Anterior cingulate cortex (tissue), 58 donors: ENCODE measurements at places on chromosomes 16 and 17.
A peak's percentile ranks its signal among the peaks of the same experiment; 100 is the strongest.

DNA sequence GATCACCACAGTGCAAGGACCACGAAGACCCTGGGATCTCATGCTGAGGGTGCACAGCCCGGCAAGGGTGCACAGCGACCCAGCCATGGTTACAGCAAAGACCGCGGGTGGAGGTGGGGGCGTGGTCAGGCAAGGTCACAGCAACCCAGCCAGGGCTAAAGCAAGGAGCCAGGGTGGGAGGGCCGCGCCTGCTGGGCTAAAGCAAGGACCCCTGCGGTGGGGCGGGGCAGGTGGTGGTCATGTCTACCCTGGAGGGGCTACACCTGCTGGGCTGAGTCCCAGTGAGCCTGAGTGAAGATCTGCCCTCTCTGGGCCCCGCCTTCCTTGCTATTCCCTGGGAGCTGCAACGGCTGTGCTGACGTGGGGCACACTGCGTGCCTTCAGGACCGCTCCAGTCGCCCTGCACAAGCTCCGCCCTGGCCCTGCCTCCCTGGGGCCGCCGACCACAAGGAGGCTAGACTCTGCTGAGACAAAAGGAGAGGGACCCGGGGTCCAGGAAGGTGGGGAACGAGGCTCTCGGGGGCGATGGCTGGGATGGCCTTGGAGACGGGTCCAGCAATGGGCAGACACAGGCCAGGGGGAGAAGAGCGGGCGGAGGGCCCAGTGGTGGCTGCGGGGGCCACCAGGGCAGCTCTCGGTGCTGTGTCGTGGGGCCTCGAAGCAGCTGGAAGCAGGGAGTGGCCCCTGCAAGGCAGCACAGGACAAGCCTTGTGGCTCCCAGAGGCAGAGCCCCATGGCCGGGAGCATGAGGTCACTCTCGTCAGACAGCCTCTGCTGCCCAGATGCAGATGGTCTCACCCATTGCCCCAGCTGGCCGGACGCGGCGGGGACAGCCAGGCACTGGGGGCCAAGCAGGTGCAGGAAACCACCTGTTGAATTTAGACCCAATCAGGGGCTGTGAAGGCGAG is 52.8 kb downstream of the CBFA2T3 start:
- DNase-seq, result no peak

DNA sequence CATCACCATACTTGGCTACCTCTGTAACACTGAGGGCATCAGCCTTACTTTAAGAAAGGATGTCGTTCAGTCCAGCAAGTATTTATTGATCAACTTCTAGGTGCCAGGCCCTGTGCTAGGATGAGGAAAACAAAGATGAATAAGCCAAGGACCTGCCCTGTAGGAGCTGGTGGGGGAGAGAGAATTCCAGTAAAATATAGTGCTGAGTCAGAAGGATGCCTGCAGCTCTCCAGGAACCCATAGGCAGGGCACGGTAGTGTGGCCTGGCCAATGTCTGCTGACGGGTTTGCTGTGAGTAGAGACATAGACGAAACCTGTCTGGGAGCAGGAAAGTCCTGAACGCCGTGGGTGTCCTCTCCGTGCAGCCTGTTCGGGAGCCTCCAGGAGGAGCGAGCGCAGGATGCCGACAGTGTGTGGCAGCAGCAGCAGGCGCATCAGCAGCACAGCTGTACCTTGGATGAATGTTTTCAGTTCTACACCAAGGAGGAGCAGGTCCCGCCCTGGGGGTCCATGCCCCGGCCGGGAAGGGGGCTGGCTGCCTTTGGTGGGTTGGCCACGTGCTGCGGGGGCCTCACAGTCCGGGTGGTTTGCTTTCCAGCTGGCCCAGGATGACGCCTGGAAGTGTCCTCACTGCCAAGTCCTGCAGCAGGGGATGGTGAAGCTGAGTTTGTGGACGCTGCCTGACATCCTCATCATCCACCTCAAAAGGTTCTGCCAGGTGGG is 55.6 kb downstream of the USP43 start:
- no peak for DNase-seq

DNA sequence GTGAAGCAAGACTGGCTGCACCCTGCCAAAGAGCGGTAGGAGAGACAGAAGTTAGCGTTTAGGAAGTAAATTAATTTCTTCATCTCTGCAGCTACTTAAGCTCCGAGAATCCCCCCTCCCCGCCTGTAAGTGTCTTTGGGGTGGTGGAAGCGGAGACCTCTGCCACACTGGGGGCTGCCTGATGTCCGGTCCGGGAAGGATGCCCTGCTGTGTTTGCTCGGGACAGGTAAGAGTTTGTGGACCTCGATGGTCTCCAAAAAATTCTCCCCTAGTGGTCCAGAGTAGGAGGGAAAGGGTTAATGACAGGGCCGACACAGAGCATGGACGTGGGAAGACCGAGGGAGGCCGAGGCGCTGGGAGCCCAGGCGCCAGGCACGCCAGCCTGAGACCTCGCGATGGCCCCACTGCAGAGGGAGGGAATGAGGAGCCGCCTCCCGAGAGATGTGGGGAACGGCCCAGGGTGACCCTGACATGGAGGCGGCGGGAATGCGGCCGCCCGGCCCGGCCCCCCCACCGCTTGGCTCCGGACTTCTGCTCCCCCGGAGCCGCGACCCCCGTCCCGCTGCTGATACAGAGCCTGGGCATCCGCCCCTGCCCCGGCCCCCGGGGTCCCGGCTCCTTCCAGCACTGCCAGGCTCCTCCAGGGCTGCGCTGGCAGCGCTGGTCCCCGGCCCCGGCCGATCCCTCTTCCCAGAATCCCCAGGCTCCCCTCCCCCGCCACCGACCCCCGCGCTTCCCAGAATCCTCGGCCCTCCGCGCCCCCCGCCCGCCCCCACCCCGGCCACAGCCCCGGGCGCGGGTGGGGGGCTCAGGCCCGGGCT is 680 bp downstream of the ZNF629 start:
- no peak for DNase-seq

- DNase-seq, result no peak
Observed at GRCh38 chr16:5478036-5478435, 380.4 kb upstream of the EEF2KMT start.

DNA sequence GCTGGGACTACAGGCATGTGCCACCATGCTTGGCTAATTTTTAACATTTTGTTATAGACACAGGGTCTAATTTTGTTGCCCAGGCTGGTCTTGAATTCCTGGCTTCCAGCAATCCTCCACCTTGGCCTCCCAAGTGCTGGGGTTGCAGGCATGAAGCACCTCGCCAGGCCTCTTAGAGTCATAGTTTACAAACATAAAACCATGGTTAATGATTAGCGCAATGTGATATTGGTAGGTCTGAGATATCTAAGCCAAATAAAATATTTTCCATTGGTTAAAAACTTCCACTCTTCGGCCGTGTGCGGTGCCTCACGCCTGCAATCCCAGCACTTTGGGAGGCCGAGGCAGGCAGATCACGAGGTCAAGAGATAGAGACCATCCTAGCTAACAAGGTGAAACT is 16.6 kb downstream of the TXNDC11 start:
- no peak for DNase-seq

DNA sequence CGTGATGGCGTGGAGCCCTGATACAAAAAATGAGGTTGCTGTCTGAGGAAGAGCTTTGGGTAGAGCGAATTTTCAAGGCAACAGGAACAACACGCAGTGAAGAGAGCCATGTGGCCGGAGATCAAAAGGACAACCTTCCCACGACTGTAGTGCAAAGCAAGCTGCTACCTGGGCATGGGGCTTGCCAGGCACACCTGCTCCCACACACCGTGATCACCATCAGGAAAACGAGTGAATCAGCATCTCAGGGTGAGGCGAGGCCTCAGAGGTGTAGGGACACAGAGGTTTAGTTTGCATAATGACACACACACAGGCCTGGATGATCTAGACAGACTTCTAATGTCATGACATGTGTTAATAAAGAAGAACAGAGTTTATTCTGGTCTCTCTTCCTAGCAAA is 65.7 kb downstream of the PARN start:
- no peak for DNase-seq

- no peak for DNase-seq
Observed at GRCh38 chr17:73411313-73411747, 99.5 kb upstream of the CDC42EP4 start.

GRCh38 chr17:16439303-16439791 is 24.0 kb downstream of the TRPV2 start:
- DNase-seq, result no peak

DNA sequence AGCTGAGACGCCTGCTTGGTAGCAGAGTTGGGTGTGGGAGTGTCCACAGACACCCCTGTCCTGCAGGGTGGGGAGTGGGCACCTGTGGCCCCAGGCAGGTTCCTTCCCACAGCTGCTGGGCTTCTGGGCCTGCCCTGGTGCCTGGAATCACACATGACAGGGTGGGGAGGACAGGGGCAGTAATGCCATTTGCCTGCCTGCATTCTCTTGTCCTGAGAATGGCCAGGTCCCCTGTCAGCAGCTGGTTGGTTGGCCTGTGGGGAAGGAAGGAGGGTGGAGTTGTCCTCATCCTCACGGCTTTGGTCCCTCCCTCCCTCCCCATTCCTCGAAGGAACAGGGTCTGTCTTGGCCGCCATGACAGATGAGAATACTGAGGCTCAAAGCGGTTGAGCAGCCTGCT is 5.2 kb downstream of the PRSS53 start:
- DNase-seq, result no peak

GRCh38 chr16:89261691-89262563 is 44.4 kb downstream of the ZNF778 start:
- peak; percentile 6 for DNase-seq

- DNase-seq, result no peak
Observed at GRCh38 chr17:66582373-66583111, 252.4 kb upstream of the CACNG5 start.

DNA sequence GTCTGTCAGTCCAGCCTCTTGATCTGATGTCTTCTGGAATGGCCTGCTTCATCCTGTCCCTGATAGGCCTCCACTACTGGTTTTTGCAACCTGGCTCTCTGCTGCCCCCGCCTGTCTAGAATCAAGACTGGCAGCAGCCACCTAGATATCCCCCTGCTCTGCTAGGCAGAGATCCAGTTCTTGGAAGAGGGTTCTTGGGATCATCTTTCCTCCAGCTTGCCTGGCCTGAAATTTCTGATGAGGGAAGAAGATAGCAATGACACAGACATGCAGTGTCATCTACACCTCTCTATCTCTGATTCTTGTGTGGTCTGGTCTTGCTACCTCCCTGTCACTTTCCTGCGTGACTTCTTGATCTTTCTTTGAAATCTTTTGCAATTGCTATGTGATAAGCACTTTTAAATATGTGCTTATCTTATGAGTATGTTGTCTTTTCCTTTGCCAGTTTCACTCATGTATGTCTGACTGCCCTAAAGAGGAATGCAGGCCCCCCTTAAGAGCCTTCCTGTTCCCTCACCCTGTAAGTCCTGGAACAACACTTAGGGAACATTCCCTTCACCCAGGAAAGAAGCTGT is 20.3 kb upstream of the NFATC3 start:
- DNase-seq, result peak; percentile 12

- DNase-seq, result no peak
Observed at GRCh38 chr16:81863630-81864352, 84.7 kb downstream of the PLCG2 start.

DNA sequence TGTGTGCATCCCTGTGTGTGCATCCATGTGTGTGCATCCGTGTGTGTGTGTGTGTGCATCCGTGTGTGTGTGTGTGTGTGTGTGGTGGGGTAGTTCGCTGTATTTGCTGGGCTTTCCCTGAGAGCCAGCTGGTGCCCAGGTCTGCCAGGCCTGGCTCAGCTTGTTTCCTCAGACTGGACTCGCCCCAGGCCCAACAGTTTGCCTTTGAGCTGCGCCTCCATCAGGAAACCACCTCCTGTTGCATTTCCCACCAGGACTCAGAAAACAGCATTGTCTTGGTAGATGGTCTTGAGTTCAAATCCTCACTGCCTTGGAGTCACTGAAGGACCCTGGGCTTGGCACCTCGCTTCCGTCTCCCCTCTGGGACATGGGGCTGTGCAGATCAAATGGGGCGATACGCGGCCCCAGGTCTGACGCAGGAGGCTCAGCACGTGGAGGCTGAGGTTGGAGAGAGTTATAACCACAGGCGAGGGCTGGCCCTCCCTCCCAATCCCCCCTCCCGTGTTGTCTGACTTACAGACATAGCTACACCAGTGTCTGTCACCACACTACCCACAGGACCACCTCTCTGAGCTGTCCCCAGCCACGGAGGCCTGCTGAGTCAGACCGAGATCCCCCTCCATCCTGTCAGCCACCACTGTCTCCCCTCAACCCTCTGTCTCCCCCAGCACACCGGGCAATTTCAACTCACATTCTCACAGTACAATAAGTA is 4.7 kb downstream of the ITGAE start:
- DNase-seq, result no peak

DNA sequence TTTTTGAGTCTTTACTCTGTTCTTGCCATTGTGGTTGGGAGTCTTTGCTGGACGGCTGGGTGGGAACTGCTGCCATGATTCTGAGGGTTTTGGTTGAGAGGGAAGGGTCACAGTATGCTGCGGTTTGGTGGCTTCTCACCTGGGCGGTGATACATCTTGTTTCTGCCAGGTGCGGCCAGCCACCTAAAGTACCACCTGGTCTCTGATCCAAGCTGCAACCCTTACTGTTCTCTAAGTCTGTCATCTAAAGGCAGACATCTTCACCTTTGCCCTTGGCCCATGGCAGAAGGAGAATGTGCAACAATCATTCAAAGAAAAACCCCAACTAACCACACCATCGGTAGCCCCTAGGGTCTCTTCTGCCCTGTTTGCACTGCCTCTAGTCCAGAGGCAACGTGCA is 19.6 kb upstream of the MPO start:
- no peak for DNase-seq

- no peak for DNase-seq
Observed at GRCh38 chr16:6600167-6600566, 732.5 kb upstream of the RBFOX1 start.

DNA sequence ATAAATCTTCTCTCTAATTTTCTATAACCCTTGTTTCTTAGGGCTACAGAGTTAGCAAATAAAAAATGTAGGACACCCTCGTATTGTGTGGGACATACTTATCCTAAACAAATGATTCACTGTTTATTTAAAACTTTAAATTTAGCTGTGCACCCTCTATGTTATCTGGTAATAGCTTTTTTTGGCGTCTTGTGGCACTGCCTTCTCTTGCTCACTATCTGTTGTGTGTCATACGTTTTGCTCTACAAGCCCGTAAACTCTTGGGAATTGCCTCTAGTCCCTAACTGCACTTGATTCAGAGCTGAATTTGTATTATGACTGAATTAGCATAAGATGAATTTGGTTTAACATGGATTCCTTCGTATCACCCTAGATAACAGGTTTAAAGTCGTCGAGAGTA is 144.3 kb upstream of the MYOCD start:
- no peak for DNase-seq

GRCh38 chr16:72794319-72794718 is 253.6 kb downstream of the ZFHX3 start:
- no peak for DNase-seq
